Activated CD4-positive, alpha-beta T cell treated with anti-CD3 and anti-CD28 coated beads, Interleukin-2, amount 10 ng/mL, durations not matched to agents 7 days and 5 days (primary cell): ENCODE measurements at places on chromosomes 16 and 17. TPM values are rescaled to one million over a fixed set of nuclear protein-coding genes. Genes with fewer than 3 reads are reported as not detected.

The PRRT2 gene
- total RNA-seq = 0.98 TPM

The PYDC1 gene
- not detected for total RNA-seq

The AGRP gene
- total RNA-seq = not detected

The HS3ST2 gene
- total RNA-seq = not detected

The ZP2 gene
- total RNA-seq = not detected

The LRRC75A gene
- 2.0 TPM for total RNA-seq

The PKMYT1 gene
- 151 TPM for total RNA-seq

The TBX4 gene
- not detected for total RNA-seq

The KIF19 gene
- 0.69 TPM for total RNA-seq

The KRT27 gene
- total RNA-seq = not detected

The PABPN1L gene
- not detected for total RNA-seq

The TUBD1 gene
- 13.8 TPM for total RNA-seq

The TBC1D3K gene
- not detected for total RNA-seq

The LPO gene
- total RNA-seq = not detected

The SLC9A5 gene
- 1.5 TPM for total RNA-seq

The FN3K gene
- total RNA-seq = 2.0 TPM

The RFWD3 gene
- 117 TPM for total RNA-seq
